ENCODE measurements at places on chromosomes 11 and 22. TPM values are rescaled to one million over a fixed set of nuclear protein-coding genes. Genes with fewer than 3 reads are reported as not detected.

The FGF3 gene
- not detected for total RNA-seq

The TAF1D gene
- 177 TPM for total RNA-seq

The LTBP3 gene
- 364 TPM for total RNA-seq

The NRIP3 gene
- 3.9 TPM for total RNA-seq

The RASD2 gene
- total RNA-seq, result not detected

The NARS2 gene
- 16.1 TPM for total RNA-seq

The CADM1 gene
- 2.1 TPM for total RNA-seq

The OR5A1 gene
- not detected for total RNA-seq

The PRG2 gene
- total RNA-seq, result not detected

The PPP6R3 gene
- 118 TPM for total RNA-seq

The OR5P2 gene
- not detected for total RNA-seq

The LMNTD2 gene
- 8.9 TPM for total RNA-seq

All from T-cell (primary cell).